M059J (cell line): ENCODE measurements at places on chromosomes 7 and 10. TPM values are rescaled to one million over a fixed set of nuclear protein-coding genes. Genes with fewer than 3 reads are reported as not detected.

LIPM gene
- not detected in 2 replicates for total RNA-seq

PPP1R17 gene
- not detected in 2 replicates for total RNA-seq

RET gene
- 0.15 TPM in 1 of 2 replicates, not detected in the other for total RNA-seq

PTN gene
- 76.2 and 114 TPM in 2 replicates for total RNA-seq

HERC4 gene
- total RNA-seq, result 63.5 and 95.5 TPM in 2 replicates

MBL2 gene
- total RNA-seq, result 0.02 TPM in 1 of 2 replicates, not detected in the other

NUTM2E gene
- total RNA-seq, result 0.05 TPM in 1 of 2 replicates, not detected in the other

LIPJ gene
- not detected in 2 replicates for total RNA-seq

FAM25G gene
- total RNA-seq, result not detected in 2 replicates

BTRC gene
- 6.4 and 11.4 TPM in 2 replicates for total RNA-seq

PLAC9 gene
- total RNA-seq, result not detected in 2 replicates

ATOH7 gene
- 0.07 TPM in 1 of 2 replicates, not detected in the other for total RNA-seq

FAM221A gene
- total RNA-seq, result 5.3 and 7.0 TPM in 2 replicates

NANOS1 gene
- 3.2 and 6.2 TPM in 2 replicates for total RNA-seq

C10orf90 gene
- 1.8 and 2.2 TPM in 2 replicates for total RNA-seq

ABCC2 gene
- total RNA-seq, result 0.52 and 6.1 TPM in 2 replicates
